Activated CD4-positive, alpha-beta T cell treated with anti-CD3 and anti-CD28 coated beads for 48 hours (primary cell): ENCODE measurements at places on chromosomes 13 and 19.

DNA sequence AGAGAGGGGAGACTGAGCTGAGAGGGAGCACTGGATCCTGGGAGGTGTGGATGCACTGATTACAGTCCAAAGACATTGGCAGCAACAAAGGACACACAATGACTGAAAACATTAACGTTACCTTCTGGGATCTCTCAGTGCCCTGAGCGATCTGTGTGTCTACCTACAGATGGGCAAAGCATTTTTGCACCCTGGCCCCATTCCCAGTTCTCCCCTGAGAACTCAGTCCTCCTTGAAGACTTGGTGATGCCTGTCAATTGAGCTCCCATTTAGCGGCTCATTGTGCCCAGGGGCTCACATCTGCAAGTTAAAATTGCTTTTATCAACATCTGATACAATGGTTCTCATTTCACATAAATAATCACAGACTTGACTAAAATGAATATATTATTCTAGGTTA lies 62.5 kb downstream of the CDADC1 start:
- DNase-seq = no peak

DNA sequence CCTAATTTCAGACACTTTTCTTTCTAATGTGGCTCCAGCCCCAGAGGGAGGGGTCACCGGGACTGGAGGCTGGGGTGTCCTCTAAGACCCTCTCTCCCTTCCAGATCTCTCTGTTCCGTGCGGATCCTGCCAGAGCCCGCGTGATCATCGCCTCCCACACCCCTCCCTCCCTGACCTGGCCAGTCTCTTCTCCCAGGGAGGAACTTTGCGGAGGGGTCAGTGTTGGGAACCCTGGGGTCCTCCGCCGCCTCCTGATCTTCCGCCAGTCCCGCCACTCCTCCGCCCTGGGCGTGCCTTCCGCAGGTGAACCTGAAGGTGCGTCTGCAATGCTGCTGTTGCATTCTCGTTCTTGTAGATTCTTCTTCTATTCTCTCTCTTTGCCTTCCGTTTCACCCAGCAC lies 9.1 kb downstream of the SOX21 start:
- DNase-seq = peak; percentile 4

DNA sequence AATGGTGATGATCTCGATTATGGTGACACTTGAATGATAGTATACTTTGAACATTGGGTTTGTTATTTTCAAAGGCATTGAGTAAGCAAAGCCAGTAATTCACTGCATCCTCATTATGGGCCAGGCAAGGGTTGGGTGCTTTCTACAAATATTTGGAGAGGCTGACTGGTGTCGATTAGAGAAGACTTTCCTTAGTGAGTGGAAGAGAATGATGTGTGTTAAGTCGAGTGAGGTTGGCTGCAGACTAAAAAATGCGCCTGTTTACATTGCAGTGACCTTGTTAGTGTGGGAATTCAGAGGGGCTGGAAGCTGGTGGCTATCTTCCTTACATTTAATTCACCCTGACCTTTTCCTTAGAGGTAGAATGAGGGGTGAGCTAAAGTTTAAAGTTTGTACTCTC lies 22.4 kb upstream of the RNF113B start:
- DNase-seq = no peak

DNA sequence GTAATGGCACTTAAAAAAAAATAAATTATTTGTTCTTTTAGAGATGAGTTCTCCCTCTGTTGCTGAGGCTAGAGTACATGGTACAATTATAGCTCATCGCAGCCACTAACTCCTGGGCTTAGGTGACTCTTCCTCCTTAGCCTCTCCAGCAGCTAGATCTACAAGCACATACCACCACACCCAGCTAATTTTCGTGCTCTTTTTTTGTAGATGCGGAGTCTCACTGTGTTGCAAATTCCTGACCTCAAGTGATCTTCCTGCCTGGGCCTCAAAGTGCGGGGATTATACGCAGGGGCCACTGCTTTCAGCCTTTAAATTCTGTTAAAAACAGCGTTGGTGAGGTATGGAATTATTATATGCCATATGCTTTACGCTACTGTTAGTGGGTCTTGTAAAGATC lies 2034.0 kb downstream of the OLFM4 start:
- no peak for DNase-seq

DNA sequence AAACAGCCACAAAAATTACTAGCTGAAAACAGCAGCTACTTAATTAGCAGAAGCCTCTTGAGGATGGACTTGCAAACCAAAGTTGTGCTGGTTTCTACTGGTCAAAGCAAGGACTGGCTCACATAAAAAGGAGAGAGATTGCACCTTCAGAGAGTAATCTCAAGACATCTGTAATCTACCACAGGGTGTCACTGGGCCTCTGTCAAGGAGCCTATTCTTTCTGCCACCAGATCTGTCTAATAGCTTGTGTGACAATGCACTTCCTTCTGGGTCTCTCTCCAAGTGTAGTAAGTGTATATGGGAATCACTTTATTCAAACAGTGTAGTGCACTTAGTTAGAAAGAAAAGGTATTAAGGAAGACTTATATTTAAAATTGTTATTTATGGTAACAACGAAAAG lies 24.4 kb upstream of the ZNF561 start:
- no peak for DNase-seq

DNA sequence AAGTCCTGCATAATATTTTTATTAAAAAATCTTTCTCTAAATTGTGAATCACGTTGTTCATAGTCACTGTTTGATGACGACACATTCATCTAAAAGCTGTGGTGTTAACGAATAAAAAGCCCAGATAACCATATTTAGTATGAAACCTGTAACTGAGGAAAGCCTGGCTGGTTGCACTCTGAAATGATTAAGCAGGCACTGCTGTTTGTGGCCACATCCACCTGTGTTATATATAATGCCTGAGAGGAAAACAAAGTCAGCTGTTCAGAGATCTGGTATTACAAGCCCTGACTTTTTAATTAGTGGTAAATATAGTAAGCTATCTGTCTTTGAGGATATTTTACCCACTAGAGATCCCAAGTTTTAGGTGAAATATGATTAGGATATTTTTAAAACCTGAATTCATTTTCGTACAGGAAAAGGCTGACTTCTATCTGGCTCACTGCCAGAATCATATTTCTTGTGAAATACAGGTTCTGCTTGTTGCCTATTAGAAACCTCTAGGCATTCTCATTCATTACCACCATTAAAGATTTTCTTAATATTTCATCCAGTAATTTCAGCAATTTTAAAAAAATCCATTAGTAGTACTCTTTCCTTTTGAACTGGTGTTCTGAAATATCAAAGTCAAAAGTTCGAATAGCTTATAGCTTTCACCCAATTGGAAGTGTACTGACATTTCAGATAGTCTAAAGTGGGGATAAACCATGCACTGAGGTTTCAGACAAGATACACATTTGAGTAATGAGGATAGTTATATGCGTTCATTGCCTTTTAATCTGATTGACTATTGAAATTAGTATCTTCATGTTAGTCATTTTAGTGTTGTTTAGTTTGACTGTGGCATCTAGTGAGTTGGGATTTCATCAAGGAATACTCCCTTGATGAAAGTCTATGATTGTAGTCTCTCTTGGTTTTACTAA lies 79.7 kb downstream of the LMO7 start:
- peak; percentile 27 for DNase-seq

DNA sequence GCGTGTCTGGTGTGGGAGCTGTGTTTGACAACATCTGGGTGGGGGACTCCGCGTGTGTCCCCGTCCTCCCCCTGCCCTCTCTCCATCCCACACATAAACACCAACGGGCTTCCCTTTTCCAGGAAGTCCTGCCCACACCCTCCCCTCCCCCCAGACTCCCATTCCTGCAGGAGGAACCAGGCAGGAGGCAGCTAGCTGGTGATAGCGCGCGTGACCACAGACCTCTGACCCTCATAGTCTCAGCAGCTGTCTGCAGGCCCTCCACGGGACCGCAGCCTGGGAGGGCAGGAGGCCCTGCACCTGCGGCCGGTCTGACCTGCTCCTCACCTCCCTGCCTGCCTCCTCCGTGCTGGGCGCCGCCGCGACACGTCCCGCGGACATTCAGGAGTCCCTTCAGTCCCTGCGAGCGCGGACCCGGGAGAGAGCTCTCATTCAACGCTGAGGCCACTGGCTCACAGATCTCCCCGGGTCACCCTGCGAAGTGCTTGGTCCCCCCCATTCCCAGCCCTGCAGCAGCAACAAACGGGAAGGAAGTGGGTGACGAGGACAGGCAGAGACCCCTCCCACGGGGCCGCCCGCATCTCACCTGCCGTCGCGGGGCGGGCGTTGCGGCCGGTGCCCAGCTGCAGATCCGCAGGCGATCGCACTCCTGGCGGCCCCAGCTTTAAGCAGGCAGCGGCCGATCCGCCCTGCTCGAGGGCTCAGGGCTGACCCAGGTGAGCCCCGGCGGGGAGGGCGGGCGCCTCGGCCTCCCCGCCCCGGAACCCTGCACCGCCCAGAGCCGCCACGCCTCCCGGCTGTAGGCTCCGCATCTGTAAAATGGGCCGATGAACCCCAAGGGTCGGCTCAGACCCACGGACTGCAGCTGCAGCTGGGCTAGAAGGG lies 1.1 kb upstream of the ACP5 start:
- peak; percentile 43 for DNase-seq

- DNase-seq = peak; percentile 27
Observed at GRCh38 chr13:29901710-29902631, 51.6 kb upstream of the UBL3 start.

DNA sequence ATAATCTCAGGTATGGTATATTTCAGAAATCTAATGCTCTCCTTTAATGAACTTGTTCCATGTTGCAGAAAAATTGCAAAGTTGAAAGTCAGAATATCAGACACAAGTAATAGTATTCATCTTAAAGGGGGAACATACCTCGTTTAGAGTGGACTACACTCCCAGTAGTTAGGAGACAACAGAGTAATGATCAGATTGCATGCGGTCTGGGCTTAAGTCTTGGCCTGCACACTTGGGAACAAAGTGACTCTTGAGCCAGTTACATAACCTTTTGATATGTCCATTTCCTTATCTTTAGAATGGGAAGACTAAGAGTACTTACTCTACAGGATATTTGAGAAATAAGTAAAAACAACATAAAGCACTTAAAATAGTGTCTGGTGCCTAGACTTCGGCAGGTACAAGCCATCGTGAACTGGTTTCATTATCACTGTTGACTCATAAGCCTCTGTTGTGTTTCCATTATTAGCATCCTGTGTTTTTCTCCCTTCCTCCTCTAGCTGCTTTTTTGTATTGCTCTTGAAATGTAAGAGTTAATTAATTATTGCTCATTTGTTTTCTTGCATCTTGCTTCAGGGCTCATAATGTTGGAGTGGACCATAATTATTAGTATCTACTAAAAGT lies 53.0 kb downstream of the DPY19L3 start:
- no peak for DNase-seq

DNA sequence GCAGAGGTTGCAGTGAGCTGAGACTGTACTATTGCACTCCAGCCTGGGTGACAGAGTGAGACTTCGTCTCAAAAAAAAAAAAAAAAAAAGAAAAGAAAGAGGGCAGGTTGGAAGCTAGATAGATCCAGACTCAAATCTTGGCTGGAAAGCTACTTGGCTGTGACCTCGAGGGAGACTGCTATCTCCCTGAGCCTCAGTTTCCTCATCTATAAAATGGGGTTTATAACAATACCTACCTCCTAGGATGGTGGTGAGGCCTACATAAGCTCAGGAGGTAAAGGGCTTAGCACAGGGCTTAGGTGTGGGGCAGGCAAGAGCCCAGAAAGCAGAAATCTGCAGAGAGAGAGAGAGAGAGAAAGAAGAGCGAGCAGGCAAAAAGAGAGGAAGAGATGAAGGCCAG lies 24.2 kb upstream of the DACT3 start:
- no peak for DNase-seq

DNA sequence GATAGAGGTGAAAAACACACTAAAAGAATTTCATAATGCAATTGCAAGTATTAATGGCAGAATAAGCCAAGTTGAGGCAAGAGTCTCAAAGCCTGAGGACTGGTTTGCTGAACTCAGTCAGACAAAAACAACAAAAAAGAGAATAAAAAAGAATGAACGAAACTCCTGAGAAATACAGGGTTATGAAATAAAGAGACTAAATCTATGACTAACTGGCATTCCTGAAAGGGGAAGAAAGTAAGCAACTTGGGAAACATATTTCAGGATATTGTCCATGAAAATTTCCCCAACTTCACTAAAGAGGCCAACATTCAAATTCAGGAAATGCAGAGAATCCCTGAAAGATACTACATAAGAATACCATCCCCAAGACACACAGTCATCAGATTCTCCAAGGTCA lies 47.8 kb downstream of the UBL3 start:
- DNase-seq = no peak

DNA sequence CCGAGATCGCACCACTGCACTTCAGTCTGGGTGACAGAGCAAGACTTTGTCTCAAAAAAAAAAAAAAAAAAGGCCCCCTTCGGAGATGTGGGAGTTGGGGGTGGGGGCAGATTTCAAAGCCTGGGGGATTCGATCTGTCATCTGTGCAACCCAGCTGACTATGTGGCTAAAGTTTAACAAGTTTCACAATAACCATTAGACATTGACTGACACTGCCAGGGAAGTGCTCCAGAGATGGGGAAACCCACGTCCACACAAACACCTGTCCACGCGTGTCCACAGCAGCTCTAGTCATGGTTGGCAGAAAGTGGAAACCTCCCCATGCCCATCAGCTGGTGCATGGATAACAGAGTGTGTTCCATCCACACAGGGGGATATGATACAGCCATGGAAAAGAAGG lies 37.6 kb upstream of the HOMER3 start:
- no peak for DNase-seq

DNA sequence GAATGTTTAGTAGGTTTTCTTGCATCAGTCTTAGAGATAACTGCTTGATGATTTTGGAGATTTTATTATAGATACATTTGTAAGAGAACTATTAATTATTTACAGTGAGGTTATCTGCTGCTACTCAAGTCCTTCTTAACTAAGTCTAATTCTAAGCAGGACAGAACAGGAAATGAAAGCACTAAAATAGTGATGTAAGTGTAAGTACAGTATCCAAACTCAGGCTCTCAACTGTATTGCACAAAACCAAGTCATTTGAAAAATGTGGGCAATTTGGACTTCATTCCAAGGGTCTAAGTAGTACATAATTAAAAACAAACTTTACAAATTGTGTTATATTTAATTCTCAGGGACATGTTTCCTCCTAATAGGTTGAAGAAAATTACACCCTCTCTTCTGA lies 417.1 kb downstream of the ITGBL1 start:
- no peak for DNase-seq

- DNase-seq = no peak
Observed at GRCh38 chr19:11234486-11235075, 4.8 kb upstream of the ANGPTL8 start.

DNA sequence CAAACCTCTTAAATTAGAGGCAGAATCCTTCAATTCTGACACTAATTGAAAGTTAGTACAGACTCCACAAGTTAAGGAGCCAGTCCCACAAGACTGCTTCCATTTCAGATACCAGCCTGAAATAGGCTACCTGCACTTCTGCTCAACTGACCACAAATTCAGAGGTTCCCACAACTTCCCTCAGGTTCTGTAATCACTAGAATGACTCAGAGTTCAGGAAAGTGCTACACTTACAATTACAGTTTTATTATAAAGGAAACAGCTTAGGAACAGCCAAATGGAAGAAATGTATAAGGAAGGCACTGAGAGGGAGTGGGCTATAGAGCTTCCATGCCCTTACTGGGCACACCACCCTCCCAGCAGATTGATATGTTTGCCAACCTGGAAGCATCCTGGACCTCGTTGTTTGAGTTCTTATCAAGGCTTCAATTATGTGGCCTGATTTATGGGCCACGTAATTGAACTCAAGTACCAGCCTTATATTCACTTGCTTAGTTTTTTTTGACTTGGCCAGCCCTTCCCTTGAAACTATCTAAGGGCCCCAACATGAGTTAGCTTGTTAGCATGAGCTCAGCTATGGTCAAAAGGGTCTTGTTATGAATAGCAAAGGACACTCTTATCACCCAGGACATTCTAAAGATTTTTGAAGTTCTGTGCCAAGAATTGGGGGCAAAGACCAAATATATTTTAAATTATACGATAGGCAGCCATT lies 25.9 kb downstream of the NBEA start:
- DNase-seq = no peak

GRCh38 chr19:18290302-18291018 lies 9.0 kb upstream of the JUND start:
- DNase-seq = peak; percentile 96
